ENCODE measurements at places on chromosomes 16 and 17. TPM values are rescaled to one million over a fixed set of nuclear protein-coding genes. Genes with fewer than 3 reads are reported as not detected.

DNA sequence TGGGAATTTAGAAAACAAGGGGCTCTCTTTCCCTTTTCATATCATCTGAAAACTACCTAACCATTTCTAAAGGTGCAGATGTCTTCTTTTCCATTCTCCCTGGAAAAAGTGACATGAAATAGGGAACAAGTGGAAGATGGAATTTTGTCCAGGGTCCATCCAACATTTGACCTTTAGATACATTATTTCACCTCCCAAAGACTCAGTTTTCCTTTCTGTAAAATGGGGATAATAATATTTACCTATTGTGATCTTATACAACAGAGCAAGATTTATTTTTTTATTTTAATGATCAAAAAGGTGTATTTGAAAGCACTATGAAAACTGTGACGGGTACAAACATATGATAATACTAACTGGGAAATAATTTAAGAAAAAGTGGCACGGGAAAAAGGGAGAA, 106.3 kb downstream of the HS3ST3A1 start:
- DNase-seq, result no peak

The ELMO3 gene
- total RNA-seq, result 9.7 TPM

GRCh38 chr17:73546770-73547536, 97.3 kb downstream of the SDK2 start:
- no peak for DNase-seq

DNA sequence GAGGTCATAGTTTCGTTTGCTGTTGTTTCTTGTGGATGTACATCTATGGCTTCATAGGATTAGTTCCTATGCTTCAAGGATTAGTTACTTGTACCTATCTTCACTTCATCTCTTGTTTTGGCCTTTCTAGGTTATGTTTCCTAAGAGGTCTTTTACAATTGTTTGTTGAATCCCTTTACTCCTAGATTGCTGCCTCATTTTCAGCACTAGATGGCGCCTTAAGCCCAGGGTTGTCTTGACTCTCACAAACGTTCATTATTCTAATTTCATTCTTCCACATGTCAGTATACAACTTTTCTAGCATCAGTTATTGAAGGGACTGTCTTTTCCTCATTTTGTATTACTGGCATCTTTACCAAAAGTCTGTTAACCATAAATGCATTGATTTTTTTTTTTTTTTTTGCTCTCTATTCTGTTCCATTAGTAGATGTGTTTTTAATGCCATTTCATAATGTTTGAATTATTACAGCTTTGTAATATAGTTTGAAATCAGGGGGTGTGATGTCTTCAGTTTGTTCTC, 45.0 kb upstream of the NACA2 start:
- DNase-seq, result no peak

DNA sequence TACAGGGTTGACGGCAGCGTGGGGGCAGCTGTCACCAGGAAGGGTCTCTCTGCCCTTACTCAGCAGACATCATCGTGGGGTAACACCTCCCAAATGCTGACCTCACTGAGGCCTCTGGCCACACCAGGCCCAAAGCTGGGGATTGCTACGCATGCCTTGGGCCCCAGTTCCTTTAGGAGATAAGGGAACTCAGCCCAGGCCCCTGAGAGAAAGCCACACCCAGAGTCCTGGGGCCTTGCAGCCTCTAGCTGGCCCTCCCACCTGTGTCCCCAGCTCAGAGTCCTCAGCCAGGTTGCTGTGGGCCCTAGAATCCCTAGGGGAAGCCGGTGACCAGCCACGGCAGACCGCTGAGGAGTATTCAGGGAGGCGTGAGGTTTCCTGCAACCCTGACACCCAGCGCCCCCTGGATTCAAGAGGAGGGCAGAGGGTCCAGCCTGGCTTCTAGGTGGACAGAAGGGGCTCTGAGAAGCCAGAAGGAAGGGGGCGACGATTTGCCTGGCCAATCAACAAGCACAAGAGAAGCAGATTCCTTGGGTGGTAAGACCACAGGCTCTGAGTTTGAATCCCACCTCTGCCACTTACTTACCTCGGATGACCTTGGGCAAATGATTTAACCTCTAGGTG, 10.3 kb upstream of the GINS2 start:
- DNase-seq, result no peak
